PC-3 (cell line): ENCODE measurements at places on chromosomes 13 and 19. TPM values are rescaled to one million over a fixed set of nuclear protein-coding genes. Genes with fewer than 3 reads are reported as not detected.

The ZNF829 gene
- total RNA-seq: not detected in 2 replicates

The FFAR2 gene
- total RNA-seq: not detected in 2 replicates

The DNAJC15 gene
- total RNA-seq: 1.9 and 12.5 TPM in 2 replicates

The ZNF296 gene
- 0.52 and 2.4 TPM in 2 replicates for total RNA-seq

The HPN gene
- 0.18 TPM in 1 of 2 replicates, not detected in the other for total RNA-seq

The THSD8 gene
- total RNA-seq: not detected in 2 replicates

The A1BG gene
- 0.92 and 1.9 TPM in 2 replicates for total RNA-seq

The ZSCAN1 gene
- not detected in 2 replicates for total RNA-seq

The S1PR4 gene
- total RNA-seq: 0.26 and 1.3 TPM in 2 replicates

The IL11 gene
- 7.5 and 10.7 TPM in 2 replicates for total RNA-seq

The IGFL3 gene
- not detected in 2 replicates for total RNA-seq

The RXFP2 gene
- total RNA-seq: not detected in 2 replicates

The GNG7 gene
- 1.1 and 1.2 TPM in 2 replicates for total RNA-seq

The CACTIN gene
- total RNA-seq: 47.8 and 51.3 TPM in 2 replicates

The ZNF610 gene
- 0.23 and 0.29 TPM in 2 replicates for total RNA-seq

The IGLON5 gene
- not detected in 2 replicates for total RNA-seq

The AMH gene
- total RNA-seq: 6.0 and 7.7 TPM in 2 replicates

The GARIN5A gene
- total RNA-seq: 3.5 and 6.2 TPM in 2 replicates

The ZNF135 gene
- total RNA-seq: not detected in 2 replicates
